ENCODE measurements at places on chromosomes 3 and 15.

- peak; percentile 79 for DNase-seq
Measured at GRCh38 chr3:149620291-149621020, 37.4 kb downstream of the WWTR1 start.

- no peak for DNase-seq
Measured at GRCh38 chr3:159971311-159971710, 17.3 kb upstream of the IL12A start.

DNA sequence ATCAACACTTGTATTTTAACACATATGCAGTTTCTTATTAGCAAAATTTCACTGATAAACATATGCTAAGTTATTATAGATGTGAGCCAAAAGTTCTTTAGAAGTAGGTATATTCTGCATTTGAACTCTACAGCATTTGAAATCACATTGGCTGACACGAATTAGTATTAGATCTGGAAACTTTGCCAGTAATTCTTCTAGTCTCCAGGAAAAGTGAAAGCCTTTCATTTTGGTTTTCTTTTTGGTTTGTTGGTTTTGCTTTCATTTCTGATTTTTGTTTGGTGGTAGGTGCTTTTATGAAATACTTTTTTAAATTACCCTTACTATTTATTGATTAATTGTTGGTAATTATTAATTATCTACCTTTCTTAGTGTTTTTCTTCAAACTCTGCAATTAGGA is 72.9 kb downstream of the RBMS3 start:
- DNase-seq, result no peak

DNA sequence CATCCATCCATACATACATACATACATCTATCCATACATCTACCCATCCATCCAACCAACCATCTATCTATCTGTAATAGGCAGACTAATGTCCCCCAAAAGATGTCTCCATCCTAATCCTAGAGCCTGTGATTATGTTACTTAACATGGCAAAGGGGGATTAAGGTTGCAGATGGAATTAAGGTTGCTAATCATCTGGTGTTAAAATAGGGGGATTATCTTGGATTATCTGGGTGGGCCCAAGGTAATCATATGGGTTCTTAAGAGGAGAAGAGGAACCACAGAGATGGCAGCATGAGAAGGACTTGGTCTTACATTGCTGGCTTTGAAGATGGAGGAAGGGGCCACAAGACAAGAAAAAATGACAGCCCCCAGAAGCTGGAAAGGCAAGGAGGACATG is 14.7 kb upstream of the RPL29 start:
- no peak for DNase-seq

All from HFFc6 (cell line).